NCI-H2081 (cell line): ENCODE measurements at places on chromosomes 2 and 18.
A peak's percentile ranks its signal among the peaks of the same experiment; 100 is the strongest.

- DNase-seq: no peak
Observed at GRCh38 chr2:41042343-41042742, 590.5 kb upstream of the SLC8A1 start.

DNA sequence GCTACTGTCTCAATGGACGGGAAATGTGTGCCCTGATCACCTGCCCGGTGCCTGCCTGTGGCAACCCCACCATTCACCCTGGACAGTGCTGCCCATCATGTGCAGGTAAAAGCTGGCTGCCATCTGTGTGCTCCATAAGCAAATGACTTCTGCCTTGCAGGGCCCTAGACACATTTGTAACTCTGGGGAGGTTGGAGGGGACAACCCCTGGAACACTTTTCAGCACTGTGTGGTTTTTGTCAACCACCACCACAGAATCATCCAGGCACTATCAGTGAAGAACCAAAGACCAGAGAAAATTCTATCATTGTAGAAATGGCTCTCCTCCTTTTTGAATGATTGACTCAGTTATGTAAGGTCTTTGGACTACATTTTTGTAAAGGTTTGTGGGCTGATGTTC lies 84.3 kb downstream of the FEZ2 start:
- DNase-seq: no peak

GRCh38 chr2:3465844-3466481 lies 53.4 kb downstream of the ADI1 start:
- no peak for DNase-seq

- DNase-seq: no peak
Observed at GRCh38 chr2:23788100-23788499, 138.8 kb downstream of the ATAD2B start.

DNA sequence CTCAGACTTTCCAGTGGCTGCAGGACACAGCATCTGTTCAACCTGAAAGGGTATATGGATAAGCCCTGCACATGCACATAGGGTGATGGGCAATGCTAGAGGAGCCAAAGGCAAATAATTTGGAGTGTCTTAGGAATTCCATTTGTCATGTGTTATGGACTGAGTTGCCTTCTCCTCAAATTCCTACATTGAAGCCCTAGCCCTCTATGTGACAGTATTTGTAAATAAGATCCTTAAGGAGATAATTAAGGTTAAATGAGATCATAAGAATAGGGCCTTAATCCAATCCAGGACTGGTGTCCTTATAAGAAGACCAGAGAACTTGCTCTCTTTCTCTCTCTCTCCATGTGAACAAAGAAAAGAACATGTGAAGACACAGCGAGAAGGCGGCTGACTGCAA lies 42.9 kb upstream of the CREG2 start:
- DNase-seq: no peak

GRCh38 chr2:2107141-2107540 lies 223.9 kb downstream of the MYT1L start:
- DNase-seq: no peak

DNA sequence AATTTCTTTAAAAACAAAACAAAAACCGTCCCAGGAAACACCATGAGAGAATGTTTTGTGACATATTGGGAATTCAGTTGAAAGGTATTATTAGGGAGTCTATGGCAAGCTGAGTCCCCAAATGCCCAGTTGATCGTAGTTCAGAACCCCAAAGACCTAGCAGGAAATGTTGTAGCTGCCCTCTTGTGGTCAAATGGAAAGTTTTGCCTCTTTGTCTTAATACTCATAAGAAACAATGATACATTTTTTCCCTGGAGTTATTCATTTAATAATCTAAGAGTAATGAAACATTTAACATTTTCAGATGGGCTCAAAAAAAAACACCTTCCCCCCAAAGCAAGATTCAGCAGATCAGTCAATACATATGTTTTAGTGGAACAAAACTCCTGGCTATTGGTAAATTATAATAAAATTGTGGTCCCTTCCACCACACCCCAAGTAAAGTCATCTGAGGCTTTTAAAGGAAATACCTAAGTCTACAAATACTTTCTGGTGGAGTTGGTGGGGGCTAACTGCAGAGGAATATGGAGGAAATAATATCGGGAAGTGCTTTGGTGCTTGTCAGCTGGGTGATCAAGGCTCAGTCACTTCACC lies 37.8 kb upstream of the EFEMP1 start:
- peak; percentile 45 for DNase-seq

DNA sequence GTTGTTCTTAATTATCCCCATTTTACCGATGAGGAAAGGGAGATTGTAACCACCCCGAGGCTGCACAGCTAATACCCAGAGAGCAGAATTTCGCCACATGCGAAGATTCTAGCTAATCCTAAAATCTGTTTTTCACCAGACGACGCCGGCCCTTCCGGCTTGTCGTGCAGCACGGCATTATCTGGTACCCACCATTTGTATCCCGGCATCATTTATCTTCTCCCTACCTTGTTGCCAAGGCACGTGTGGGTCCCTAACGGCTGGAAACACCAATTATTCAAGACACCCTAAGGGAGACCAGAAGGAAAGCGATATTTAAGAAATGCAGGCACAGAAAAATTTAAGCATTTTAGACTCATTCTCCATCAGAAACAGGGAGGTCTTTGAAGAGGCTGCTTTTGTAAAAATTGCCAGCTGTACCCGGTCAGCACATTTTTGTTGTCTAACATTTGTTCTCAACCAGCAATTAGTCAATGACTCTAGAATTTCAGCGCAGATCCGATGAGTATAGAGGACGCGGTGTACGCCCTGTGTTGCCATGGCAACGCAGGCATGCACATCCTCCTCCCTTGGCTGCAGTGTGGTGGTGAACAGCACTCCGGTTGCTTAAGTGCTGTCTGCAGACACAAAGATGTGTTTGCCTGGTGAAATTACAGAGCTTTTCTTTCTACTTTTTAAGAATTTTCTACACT lies 111.6 kb downstream of the AGAP1 start:
- peak; percentile 79 for DNase-seq

GRCh38 chr2:73697606-73698005 lies 39.5 kb downstream of the TPRKB start:
- no peak for DNase-seq

GRCh38 chr2:234364661-234365060 lies 132.2 kb downstream of the ARL4C start:
- DNase-seq: no peak

DNA sequence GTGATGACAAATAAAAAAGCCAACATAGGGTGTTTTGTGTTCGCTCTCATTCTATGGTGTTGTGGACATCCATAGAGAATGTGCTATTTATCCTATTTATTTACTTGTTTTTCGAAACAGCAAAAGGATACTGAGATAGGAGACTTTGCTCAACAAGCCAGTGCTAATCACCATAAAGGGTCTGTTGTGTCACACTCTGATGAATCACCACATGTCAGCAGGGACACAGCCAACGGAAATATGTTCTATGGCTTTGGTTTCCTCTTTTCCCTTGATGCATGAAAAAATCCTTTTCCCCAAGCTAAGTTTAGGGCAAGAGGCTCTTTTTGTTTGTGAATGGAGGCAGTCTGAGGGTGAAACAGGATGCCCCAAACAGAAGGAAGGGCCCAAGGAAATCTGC lies 154.3 kb downstream of the RNF152 start:
- no peak for DNase-seq

DNA sequence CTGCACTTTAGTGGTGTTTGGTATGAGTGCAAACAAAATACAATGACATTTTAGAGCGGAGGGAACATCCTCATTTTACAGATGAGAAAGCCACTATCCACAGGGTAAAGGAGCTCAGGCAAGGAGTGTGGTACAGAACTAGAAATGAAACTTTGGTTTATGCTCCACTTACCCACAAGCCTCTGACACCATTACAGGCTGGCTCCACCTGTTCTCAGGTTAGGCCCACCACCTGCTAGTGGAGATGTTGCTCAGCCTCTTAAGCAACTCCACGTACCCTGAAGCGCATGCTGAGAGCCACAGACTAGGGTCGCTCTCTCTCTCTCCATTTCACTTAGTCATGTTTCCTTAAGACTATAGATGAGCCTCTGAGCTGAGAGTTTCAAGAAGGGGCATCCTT lies 130.0 kb downstream of the MBD2 start:
- no peak for DNase-seq

GRCh38 chr18:3262234-3263131 lies 550 bp downstream of the MYL12B start:
- DNase-seq: peak; percentile 8

GRCh38 chr2:118431997-118432396 lies 343.7 kb downstream of the INSIG2 start:
- DNase-seq: no peak

DNA sequence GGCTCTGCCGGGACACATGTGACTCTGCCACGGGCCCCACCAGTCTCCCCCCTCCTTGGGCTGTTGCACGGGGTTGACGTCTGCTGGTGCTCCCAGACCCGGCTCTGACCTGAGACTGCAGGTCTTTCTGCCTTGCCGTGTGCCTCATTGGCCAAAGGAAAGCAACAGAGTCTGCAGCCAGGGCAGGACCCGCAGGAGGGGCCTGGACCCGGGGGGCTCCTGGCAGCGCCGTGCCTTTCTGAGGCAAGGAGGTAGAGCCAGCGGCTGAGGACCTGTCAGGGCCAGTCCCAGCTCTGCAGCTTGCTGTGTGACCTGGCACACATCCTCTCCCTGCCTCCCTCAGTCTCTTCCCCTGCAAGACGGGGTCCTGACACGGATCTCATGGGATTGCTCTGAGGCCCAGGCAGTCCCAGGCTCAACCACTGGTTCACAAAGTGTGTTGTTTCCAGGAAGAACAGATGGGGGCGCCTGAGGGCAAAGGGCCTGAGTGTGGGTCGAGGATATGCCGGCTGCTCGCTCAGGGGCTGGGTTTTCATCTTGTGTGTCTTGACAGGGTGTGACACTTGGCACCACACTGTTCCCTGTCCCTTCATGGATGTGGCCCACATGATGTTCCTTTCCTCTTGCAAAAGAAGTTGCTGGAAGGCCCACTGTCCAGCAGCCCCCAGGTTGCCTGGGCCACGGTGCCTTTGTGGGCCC lies 9.0 kb downstream of the CAPN10 start:
- DNase-seq: peak; percentile 11

GRCh38 chr2:1584051-1584531 lies 160.2 kb downstream of the PXDN start:
- DNase-seq: no peak

GRCh38 chr2:180776921-180777320 lies 203.5 kb upstream of the UBE2E3 start:
- DNase-seq: no peak

- peak; percentile 66 for DNase-seq
Observed at GRCh38 chr2:24920098-24920808, at the start of gene ADCY3. Gene ADCY3 (minus strand): TSS chr2:24920237. CDS start chr2:24918987, 1,250 bp downstream.

DNA sequence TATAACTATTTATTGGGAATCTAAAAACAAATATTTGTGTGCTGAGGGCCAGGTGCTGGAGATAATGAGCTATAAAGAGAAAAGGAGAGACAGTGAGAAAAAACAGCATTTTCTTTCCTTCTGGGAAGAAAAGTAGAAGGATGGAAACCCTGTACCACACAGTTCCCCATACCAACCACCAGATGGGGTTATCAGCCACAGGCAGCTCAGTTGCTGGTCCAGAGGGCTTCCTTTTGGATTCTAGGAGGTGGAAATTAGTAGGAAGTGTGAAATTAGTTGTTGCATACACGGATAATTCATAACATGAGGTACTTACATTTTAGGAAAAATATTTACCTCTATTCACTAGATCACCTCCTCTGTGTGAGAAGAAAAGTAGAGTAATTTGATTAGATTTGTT lies 237.0 kb upstream of the FOSL2 start:
- no peak for DNase-seq

DNA sequence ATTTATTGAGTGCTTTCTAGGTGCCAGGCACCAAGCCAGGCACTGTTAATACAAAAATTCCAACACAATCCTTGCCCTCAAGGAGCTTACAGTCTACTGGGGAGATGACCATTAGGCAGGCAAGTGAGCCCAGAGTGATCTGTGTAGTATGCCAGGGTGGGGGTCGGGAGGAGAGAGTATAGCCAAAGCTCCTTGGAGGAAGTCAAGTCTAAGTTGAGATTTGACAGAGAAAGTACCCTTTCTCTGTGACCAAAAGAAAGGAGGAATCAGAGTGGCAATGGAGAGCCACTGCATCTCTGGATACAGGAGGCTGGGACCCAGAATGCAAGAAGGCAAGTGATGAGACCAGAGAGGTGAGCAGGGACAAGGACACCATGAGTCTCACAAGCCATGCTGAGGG lies 7.5 kb downstream of the ANKRD53 start:
- DNase-seq: no peak

GRCh38 chr2:121151311-121152109 lies 133.5 kb downstream of the TFCP2L1 start:
- DNase-seq: no peak

- DNase-seq: no peak
Observed at GRCh38 chr2:158970241-158970751, 1.9 kb downstream of the TANC1 start.

DNA sequence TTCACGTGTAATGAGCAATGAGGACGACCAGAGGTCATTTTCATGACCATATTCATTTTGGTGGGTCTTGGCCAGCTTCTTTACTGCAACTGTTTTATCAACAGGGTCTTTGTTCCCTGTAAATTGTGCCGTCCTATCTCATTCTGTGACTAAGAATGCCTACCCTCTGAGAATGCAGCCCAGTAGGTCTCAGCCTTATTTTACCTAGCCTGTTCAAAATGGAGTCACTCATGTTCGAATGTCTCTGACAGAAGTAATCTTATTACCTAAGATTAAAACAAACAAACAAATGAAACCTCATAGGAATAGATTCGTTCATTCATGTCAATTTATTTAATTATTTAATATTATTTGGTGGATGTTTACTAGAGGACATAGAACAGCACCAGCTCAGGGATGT lies 714.8 kb downstream of the ADCYAP1 start:
- no peak for DNase-seq

- no peak for DNase-seq
Observed at GRCh38 chr18:12770469-12771219, 67.8 kb downstream of the PSMG2 start.

GRCh38 chr2:108377815-108378630 lies at the start of gene SULT1C4:
Gene SULT1C4 (plus strand): TSS chr2:108377954. CDS start chr2:108378338, 384 bp downstream.
- DNase-seq: no peak

DNA sequence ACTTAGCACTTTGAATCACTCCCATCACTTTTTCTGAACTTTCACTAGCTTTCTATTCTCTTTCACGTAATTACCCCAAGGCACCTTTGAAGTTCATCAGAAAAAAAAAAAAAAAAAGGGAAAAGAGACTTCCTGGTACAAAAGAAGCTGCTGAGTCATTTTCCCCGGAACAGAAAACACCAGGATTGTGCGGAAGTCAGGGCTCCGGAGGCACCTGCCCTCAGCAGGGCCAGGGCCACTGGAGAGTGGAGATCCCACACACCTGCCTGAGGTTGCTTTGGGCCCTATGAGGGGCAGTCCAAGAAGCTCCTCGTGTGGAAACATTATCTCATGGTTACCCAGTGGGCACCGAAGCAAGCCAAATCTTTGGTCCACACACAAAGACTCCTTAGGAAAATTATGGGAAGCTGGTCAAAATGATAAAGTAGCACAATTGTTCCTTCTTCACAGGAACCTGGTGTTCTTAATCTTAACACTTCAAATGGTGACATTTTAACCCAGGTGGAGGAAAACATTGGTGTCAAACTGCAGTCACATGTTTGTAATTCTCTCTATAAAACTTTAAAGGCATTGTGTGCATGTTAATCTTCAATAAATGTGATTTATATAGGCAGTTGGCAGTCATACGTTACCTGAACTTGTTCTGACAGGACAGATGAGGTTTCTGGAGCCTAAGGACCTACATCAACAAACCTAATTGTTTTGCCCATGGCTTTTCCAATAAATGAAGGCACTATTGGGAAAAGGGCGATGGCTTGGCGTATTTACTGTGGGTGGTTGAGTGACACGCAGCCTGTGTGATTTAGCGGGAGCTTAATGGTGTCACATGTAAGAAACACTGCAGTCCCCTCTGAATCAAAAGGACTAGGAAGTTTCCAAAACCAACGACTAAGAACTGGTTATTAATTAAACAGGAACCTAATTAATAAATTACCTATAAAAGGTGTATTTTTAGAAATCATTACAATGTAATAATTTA lies 23.4 kb upstream of the FAM110C start:
- DNase-seq: no peak
